ENCODE measurements at places on chromosomes 11 and 22.

DNA sequence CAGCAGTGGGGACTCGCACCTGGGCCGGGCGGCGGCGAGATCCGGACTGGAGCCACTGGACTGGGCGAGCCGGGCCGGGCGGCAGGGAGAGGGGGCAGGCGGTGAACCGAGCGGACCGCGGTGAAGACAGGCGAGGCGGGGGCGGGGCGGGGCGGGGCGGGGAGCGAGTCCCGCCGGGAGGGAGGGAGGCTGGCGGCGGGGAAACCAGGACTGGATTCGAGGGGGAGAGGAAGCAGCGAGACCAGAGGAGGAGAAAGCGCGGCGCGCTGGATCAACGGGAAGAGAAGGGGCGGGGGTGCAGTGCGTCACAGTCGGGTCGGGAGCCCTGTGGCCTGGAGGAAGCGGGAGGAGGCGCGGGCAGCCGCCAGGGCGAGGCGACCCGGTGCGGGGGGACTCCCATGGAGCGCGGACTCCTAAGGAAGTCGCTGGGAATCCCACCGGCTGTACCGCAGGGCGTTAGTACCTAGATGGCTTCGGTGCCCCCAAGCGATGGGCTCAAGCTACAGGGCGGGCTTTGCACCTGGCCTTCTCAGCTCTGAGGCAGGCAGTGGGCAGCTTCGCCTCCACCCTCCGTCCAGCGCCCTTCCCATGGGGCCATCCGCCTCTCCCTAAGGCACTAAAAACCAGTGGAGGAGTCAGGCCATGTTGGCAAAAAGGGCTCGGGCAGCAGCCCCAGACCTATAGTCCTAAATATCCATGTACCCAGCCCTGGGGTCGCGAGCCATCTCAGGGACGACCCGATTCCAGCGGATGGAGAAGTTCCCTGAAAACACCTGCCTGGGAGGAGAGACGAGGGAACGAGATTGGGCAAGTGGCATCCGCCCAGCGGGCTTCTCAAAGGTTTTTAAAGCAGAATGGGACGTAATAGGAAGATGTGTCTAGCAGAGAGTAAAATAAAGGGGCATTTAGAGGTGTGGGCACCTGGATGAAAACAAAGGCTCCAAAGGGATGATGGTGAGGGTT lies at the start of gene TMEM121B:
Gene TMEM121B (minus strand): TSS at position 128 of the 963 bp plus-strand sequence. CDS start 233 bp downstream, outside the sequence.
- DNase-seq = peak; percentile 64

- no peak for DNase-seq
These were observed 1.7 kb upstream of the LDHA start for GRCh38 chr11:18392434-18393321.

DNA sequence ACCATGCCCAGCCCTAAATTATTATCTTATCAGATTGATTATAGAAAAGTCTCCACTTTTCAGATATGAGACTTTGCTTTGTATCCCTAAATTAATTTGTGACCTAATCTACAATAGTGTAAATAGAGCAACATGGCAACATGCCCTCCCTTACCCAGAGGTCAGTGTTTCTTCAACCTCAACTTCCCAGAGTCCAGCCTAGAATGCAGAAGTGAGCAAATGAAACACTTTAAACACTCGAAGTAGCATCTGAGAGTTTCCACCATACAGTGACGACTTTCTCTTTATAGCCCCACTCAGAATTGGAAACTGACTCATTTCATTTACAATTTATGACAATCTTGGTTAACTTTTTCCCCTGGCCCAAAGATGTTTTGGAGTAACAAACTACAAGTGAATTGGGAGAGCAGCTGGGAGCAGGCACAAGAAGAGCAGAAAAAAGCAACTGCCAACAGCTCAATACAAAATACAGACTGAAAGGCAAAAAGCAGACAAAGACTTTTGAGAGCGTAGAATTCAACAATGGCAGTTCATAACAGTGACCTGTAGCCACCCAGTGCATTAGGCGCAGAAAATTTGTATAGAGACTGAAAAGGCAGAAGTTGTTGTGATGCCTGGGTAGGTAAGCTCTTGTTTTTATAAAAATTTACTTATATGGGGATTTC lies 10.1 kb upstream of the BLID start:
- no peak for DNase-seq

GRCh38 chr11:31246451-31247165 lies 122.9 kb downstream of the DCDC1 start:
- DNase-seq = no peak

- no peak for DNase-seq
These were observed 20.6 kb downstream of the IGHMBP2 start for GRCh38 chr11:68924073-68924925.

GRCh38 chr11:11482730-11483129 lies 129.7 kb upstream of the CSNK2A3 start:
- DNase-seq = no peak

GRCh38 chr22:37254867-37255233 lies 10.8 kb upstream of the RAC2 start:
- no peak for DNase-seq

DNA sequence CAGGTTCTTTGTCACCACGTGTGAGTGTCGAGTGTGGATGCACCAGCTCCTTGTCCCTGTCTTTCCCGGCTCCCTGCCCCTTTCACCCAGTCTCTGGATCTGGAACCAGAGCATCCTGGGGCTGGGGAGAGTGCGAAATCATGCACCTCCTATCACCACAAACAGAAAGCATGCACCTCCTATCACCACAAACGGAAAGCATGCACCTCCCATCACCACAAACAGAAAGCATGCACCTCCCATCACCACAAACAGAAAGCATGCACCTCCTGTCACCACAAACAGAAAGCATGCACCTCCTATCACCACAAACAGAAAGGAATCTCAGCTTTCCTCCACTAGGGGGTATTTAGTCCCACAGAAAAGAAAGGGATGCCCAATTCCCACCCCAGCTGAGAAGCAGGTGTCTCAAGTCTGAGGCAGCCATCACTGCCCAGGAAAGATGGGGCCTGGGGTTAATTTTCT lies 5.9 kb upstream of the GLB1L3 start:
- DNase-seq = peak; percentile 22

GRCh38 chr11:114092953-114093352 lies 33.4 kb downstream of the ZBTB16 start:
- no peak for DNase-seq

- DNase-seq = no peak
These were observed 14.3 kb downstream of the GDPD4 start for GRCh38 chr11:77287136-77287535.

- DNase-seq = no peak
These were observed 14.5 kb downstream of the NARS2 start for GRCh38 chr11:78560153-78560552.

DNA sequence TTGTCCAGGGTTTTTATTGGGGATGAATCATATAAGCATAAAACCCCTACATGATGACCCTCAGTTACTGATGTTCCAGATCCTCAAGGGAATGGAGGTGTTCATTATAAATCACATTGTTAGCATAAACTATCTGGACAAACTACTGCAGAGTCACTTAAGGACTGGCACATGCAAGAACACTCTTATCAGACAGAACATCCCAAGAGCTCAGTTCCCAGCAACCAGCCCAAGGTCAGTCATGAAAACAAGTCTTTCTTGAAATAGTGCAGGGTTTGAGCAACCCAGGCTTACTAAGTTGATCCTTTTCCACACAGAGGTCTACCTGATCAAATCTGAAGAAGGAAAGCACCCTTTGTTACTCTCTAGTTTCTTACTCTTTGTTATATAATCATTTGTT lies 13.5 kb upstream of the PTS start:
- DNase-seq = no peak

DNA sequence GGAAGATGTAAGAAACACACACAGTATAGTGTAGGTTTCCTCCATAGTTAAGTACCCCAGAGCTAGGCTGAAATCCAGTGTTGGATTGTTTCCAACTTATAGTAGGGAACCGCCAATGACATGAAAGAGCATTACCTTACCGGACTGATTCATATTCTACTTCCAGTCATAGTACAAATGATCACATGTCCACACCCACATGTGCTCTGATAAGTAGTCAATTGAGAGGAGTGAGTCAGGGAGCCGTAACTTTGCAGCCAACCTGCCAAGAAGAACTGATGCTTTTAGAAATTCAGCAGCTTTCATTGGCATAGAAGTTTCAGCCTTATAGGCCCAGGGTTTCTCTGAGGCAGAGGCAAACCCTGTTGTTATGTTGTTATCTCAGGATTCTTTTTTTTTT lies 240.6 kb downstream of the ETS1 start:
- DNase-seq = no peak

DNA sequence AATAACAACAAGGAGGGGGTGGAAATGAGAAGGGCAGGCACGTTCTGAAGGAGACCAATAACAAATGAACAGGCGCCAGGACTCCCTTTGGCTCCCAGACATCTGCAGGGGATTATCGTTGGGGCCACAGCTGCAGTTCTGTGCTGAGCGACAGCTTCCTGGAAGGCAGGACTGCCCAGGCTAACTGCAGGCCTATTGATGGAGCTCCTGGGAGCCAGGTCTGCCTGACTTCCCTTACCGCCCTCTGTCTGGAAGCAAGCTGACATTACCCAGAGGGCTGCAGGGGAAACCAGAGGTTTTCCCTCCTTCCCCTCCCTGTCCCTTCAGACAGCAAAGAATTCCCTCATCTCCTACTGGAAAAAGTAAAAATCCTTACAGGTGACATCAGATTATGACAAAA lies 5.0 kb downstream of the DRD2 start:
- no peak for DNase-seq

DNA sequence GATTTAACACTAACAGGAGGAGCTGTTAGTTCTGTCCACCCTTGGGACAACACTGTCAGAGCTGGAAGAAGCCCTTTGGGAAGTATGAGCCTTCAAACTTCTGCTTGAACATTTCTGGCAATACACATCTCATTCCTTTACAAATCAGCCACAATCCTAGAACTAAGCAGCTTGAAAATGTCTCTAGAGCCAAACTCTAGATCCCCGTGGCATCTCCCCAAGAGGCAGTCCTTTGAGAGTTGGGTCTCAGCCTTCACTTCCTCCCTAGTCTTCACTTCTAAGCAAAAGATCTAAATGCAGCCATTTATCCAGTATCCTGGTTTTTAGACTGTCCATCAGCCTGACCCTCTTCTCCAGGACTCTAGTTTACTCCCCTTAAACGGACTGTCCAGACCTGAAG lies 26.9 kb downstream of the ARFGAP2 start:
- DNase-seq = no peak

DNA sequence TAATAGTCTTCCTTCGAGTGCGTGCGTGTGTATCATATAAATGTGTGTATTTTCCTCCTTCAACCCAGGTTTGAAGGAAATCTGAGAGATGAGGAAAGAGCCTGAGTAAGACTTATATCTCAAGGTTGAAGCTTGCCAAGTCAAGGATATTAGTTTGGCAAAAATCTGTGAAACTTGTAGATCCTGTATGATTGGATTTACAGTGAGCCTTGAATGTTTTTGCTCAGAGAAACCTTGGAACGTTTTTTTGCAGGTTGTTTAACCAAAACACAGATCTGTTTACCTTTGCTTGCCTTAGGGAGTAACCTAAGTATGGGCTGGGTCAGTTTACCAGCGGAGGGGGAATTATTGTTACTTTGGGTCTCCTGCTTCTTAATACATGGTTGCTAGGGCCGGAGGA lies 35.9 kb upstream of the SORL1-AS1 start:
- no peak for DNase-seq

DNA sequence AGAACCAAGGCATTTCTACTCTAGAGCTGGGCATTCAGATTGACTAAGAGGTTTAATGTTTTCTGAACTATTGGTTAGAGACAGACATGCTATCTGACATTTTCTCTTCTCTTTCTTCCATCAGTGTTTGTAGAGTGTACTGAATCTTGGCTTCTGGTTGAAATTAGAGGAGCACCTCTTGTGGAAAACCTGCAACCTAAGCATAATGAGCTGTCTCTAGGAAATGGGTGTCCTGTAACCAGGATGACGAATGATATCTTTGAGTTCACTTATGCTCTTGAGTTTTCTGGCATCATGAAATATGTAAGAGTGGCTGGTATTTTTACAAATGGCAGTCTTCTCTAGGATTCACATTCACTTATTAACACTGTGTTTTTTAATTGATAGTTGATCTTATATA lies 19.4 kb downstream of the OOSP4A start:
- no peak for DNase-seq

DNA sequence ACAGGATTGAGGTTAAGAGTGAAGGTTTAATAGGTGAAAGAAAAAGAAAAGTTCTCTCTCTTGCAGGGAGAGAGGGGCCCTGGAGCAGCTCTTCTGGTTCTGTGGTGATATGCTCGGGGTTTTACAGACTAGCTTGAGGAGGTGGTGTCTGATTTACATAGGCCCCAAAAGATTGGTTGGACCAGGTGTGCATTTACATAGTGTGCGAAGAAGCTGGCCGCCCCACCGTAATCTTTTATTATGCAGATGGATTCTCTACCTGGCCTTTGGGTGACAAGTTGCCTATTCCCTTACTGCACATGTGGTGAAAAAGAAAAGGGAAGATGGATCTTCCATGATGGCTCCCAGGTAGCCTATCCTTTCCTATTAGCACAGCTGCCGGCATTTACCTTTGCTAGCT lies 219.9 kb upstream of the GRIA4 start:
- peak; percentile 39 for DNase-seq

DNA sequence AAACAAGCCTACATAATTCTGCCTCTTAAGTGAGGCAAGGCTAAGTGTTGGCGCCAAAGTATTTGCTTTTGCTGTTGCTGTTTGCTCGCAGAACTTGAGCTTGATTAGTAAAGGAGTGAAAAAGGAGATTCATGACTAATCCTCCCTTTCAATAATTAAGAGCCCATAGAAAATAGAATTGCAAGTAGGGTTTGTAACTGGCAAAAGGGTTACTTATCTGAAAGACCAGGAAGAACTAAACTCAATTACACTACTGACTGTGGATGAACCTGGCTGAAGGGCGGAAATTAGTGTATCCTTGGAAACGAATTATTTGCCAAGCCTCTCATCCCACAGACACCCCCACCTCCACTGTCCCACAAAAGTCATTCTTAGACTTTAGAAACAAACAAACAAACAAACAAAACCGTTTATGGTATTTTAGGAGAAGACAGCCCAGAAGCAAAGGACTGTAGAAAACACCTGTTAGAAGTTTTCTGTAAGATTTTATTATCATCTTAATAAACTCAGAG lies 411 bp upstream of the EXPH5 start:
- DNase-seq = no peak

DNA sequence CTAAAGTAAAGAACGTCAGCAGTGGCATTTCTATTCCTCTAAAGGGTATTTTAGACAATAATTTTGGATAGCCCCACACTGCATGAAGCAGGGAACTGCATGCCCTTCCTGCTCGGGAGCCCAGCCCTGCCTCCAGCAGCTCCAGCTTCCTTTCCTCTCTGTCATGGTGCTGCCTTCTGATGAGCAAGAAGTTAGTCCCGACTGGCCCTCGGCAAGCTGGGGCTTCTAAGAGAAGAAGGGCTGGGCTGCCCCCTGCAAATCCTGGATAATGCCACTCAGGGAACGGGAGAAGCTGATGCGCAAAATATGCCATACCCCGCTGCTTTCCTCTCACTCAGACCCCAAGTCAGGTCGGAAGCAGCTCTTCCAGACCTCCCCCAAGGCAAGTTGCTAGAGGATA lies 296.4 kb downstream of the ETS1 start:
- no peak for DNase-seq

DNA sequence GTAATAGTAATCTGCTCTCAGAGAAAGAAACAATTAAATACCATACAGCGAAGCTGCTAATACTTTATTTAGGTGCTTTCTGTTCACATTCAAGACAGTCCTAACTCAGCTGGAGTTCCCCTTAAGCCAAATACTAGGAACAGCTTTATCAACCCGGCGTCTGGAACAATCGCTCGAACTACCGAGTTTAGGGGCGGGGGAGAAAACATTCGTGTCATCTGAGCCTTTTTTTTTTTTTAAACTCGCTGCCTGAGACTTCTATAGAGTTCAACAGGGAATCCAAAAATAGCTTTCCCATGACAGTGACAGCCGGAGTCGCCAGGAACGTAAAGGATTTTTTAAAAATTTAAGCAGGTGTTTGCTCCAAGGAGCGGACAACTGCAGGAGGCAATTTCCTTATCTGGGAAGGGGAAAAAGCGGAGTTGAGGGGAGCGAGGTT lies 852 bp downstream of the TRAF6 start:
- DNase-seq = no peak

All from NCI-H526 treated with DMSO at 0.1 percent for 48 hours (cell line).